T-helper 1 cell (primary cell): ENCODE measurements at places on chromosomes 16 and 17.

DNA sequence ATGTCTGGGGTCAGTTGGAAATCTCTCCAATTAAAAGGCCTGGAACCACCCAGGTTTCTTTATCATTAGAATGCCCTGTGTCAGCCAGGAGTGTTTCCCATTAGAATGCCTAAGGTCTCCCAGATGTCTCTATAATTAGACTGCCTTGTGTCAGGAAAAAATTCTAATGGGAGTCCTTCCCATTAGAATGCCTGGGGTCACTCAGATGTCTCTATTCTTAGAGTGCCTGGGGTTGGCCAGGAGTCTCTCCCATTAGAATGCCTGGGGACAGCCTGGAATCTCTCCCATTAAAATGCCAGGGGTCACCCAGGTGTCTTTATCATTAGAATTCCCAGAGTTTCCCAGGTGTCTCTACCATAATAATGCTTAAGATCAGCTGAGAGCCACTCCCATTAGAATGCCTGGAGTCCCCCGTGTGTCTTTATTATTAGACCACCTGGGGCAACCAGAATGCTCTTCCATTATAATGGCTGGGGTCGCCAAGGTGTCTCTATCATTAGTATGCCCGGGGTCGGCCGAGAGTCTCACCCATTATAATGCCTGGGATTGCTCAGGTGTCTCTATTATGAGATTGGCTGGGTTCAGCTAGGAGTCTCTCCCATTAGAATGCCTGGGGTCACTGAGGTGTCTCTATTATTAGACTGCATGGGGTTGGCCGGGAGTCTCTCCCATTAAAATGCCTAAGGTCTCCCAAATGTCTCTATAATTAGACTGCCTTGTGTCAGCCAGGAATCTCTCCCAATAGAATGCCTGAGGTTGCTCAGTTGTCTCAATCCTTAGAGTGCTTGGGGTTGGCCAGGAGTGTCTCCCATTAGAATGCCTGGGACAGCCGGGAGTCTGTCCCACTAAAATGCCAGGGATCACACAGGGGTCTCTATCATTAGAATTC is 2254.6 kb downstream of the TP53TG3F start:
- DNase-seq: no peak

DNA sequence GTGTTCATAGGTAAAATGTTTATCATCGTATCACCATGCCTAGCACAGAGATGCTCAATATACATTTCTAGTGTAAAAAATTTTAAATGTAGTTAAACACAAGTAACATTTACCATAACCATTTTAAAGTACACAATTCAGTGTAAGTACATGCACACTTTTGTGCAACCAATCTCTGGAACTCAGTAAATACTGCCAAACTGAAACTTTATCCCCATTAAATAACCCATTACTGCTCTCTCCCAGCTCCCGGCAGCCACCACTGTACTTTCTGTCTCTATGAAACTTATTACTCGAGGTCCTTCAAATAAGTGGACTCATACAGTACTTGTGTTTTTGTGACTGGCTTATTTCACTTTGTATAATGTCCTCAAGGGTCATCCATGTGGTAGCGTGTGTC is 29.0 kb downstream of the RMI2 start:
- no peak for DNase-seq

DNA sequence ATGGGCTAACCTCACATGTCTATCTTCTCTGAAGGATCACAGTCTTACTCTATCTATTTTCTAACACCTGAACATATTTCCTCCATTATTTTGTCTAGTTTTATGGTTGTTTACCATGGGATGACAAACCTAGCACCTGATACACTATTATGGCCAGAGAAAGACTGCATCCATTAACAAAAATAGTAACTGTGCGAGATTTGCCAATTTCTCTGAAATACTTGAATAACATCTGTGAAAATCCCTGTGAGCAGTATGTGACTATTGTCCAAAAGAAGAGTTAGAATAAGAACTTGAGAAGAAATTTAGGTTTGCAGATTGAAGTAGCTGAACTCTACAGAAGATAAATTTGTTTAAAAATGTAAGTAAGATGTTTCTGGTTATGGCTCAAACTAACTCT is 142.0 kb upstream of the CDH11 start:
- DNase-seq: no peak

DNA sequence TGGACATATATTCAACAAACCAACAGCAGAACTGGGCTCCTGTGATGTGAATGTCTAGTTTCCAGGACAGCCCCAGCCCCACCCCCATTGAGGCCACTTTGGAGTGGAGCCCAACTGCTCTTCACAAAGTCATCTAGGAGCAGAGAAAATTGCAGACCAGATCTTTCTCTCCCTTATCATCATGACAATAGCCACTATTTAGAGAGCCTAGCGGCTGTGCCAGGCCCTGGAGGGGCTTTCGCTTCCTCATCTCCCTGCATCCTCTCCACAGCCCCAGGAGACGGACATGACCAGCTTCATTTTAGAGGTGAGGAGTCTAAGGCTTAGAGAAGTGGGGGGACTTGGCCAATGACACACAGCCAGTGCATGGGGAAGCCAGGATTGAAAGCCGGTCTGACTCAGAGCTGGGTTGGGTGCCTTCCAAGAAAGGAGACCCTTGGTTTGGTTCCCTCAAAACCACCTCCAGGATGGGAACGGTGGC is 1.4 kb downstream of the PRSS8 start:
- DNase-seq: no peak

GRCh38 chr16:13970708-13971422 is 50.9 kb downstream of the ERCC4 start:
- DNase-seq: peak; percentile 37

- no peak for DNase-seq
These were observed 4.2 kb downstream of the SNN start for GRCh38 chr16:11672206-11673090.

DNA sequence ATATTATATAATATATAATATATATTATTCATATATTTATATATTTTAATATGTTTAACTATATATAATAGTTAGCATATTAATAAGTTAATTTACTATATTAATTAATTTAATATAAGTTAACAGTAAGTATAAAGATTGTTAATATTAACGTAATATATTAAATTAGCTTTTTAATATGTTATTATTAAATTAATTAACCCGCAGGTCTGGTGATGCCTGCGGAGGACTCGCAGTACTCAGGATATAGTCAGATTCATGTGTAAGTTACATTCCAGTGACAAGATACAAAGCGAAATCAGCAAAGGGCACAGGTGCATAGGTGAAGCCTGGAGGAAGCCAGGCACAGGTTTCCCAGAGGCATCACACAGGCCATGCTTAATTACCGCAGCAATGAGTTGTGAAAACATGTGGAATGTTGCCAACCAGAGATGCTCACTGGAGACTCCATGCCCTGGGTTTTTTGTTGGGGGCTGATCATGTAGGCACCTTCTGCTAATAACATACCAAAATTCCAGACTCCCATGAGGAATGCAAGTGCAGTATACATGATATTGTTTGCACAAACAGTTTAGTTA is 130.4 kb upstream of the MPHOSPH6 start:
- no peak for DNase-seq

GRCh38 chr16:426115-426905 is 861 bp downstream of the RAB11FIP3 start:
- DNase-seq: no peak

- no peak for DNase-seq
These were observed 44.8 kb downstream of the STAT5A start for GRCh38 chr17:42333053-42333452.

DNA sequence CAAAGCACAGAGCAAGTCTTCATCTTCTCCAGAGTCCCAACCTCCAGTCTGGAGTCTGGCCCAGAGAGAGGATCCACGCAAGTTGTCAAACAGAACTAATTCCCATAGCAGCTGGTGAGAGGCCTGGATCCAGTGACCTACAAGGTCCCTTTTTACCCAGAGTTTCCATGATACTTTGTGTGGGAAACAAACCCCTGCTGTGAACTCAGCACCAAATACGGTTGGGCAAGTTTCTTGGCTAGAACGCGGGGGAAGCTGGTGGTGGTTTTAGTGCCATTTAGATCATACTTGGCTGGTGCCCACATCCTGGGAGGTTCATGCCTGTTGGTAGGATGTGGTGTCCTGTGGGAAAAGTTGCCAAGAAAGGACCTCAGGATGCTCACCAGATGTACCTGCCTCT is 18.1 kb downstream of the TMC7 start:
- DNase-seq: no peak

DNA sequence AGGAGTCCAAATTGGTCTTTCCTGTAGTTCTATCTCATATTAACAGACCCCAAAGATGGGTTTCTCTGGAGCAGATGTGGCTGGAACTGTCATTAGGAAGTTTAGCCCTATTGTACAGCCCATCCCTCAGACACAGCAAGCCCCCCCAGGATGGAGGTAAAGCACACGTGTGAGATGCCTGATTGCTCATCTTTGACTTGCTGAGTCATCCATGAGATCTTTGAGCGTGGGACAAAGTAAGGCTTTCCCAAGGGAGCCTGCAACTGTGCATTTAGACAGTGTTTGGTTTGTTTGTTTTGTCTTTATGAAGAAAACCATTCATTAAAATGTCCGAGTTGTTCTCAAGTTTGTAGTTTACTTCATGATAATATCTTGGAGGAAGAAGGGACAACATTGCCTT is 145.3 kb upstream of the CDH13 start:
- no peak for DNase-seq

DNA sequence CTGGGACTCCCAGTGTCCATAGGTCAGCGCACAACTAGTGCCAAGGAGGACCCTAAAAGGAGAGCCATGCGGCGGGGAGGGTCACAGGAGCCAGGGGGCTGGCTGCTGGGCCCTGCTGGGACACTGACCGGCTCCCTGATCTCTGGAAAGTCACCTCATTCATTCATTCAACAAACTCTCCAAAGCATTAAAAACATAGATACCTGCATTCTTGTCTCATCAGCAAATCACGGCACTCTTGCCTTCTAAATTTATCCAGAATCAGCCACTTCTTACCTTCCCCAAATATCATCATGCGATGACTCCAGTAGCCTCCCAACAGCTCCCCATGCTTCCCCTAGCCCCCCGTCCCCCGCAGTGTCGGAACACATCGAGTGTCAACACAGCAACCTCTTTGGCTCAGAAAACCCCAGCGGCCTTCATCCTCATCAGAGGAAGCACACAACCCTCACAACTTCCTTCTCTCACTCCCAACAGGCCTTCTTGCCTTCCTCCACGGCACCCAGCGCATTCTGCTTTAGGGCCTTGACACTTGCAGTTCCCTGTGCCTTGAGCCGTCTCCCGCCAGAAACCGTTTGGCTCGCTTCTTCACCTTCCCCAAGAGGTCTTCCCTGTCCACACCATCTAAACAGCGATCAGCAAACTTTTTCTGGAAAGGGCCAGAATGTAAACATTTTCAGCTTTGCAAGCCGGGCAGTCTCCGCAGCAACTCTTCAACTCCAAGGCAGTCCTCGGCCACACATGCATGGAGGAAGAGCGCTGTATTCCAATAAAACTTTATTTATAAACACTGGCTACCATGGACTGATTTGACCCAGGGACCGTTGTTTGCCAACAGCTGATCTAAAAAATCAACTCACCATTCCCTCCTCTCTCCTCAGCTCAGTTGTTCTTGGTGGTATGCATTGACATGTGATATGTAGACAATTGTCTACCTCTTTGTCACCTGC is 119.5 kb upstream of the TNRC6C start:
- no peak for DNase-seq

GRCh38 chr17:4706121-4706520 is 2.2 kb upstream of the PELP1 start:
- DNase-seq: no peak

DNA sequence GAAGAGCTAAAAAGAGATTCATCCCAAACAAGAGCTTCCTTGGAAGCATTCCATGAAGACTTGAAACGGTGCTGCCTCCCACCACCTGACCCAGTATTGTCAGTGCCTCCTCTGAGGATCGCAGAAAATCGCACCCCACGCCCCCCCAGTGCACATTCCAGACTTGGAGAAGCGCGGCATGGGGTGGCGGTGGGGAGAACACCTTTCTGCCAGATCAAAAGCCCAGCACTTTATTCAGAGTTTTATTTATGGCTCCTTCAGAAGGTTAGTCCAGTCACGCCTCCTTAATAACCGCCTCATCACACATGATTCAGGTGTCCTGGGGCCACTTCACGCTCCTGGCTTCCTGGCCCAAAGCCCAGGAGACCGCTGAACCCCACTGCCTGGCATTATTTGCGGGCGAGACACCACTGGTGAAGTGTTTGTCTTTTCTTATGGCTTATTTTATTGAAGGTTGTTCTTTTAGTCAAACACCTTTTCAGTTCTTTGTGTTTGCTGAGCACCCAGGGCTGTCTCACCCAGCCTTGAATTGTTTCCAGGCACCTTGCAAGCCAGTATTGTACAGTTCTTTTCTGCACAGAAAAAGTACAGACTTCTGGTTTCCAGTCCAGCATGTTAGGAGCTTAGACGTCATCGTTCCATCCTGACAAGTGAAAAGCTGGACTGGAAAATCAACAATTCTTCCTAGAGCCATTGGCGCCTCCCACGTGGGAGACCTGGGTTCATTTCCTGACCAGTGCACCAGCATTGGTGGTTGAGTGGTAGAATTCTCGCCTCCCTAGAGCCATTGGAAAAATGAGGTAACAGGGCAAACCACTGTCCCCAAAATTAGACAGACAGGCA is 79.6 kb upstream of the CACNG5 start:
- DNase-seq: no peak

DNA sequence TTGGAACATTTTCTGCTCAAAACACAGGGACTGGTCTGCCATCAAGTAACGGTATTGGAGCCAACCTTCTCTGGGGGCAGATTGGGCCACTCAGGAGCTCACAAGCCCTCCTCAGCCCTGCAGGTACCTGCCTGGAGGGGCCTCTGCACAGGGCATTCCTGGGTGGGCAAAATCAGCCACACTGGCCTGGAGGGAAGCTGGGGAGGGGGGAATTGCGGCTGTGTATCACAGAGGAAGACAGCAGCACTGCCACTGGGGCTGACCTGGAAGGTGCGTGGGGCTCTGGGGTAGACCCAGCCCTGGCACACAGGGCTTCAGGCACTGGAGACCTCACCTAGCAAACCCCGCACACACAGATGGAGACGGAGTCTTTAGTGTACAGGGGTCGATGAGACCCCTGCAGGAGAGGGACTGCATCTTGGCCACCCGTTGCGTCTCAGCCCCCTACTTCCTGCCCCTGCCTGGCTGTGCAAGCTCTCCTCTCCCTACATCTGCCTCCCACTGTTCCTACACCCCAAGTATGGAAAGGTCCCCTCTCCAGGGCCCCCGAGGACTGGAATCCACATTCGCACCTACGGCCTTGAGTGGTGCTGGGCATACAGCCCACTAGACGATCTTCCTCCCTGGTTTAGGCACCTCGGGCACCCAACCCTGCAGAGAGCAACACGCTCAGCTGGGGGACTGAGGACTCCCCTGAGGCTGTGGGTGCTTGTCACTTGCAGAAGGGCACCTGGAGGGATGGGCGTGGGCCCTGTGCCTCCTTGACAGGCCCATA is 7.1 kb upstream of the SRRM2 start:
- no peak for DNase-seq

DNA sequence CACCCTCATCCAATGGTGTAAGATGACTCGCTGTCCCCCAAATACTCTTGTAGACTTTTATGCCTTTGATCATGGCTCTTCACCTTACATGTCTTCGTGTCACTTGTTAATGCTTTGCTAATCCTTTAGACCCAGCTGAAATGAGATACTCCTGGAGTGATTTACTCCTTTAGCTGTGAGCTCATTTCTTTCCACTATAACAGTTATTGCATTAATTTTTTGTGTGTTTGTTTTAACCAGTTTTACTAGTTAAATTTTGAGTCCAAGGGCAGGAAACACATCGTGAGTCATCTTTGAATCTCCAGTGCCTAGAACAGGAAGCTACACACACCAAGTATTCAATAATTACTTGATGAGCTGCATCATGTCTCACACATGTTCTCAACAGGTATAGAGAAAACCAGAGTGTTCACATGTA is 6.5 kb upstream of the CTCF start:
- DNase-seq: no peak
